ENCODE measurements at places on chromosomes 13 and 19. TPM values are rescaled to one million over a fixed set of nuclear protein-coding genes. Genes with fewer than 3 reads are reported as not detected.

Gene CTXN1
- 1.1 TPM for total RNA-seq

Gene RDH8
- total RNA-seq: not detected

DNA sequence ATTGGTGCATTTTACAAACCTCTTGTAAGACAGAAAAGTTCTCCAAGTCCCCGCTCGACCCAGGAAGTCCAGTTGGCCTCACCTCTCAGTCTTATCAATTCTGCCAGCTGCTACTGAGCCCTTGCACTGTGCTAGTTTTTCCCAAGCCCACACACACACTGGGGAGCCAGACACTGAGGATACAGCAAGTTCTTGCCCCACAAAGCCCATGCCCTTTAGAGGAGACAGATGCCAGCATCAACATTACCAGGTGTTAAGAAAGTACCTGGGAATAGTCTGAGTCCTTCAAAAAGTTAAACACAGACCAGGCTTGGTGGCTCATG lies 175.0 kb downstream of the PTPRS start:
- no peak overlapping the region for H3K4me3 ChIP-seq
- no peak for DNase-seq
- H3K36me3 ChIP-seq: no peaks in the 10 kb centered on the region
- no peak overlapping the region for H3K27ac ChIP-seq
- H3K27me3 ChIP-seq: no peaks in the 10 kb centered on the region

Gene TMEM145
- 0.97 TPM for total RNA-seq

DNA sequence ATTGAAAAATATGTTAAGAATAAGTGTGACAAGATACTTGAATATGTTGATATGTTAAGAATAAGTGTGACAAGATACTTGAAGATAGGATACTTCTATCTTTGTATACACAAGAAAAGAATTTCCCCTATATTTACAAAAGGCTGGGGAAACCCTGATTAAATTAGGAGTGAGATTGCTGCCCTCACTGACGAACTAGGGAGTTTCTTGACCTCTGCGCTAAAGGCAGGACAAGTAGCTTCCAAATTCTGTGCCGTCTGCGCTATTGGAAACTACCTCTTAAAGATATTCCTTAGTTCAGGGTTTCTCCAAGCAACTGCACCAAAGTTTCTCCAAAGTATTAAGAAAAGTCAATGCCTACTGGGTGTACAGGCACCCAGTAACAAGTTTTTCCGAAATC lies 730 bp downstream of the ZNF260 start:
- no peaks in the 10 kb centered on the region for H3K4me1 ChIP-seq
- DNase-seq: no peak
- H3K4me3 ChIP-seq: peak overlapping the region; percentile 76
- no peaks in the 10 kb centered on the region for H3K36me3 ChIP-seq
- no peaks in the 10 kb centered on the region for H3K27me3 ChIP-seq

- H3K4me1 ChIP-seq: no peaks in the 10 kb centered on the region
- no peaks in the 10 kb centered on the region for H3K36me3 ChIP-seq
- DNase-seq: no peak
- no peaks in the 10 kb centered on the region for H3K27me3 ChIP-seq
- H3K27ac ChIP-seq: no peak overlapping the region
These were observed 233.6 kb downstream of the KLF12 start for GRCh38 chr13:73900591-73900990.

Gene ZFP30
- total RNA-seq: 12.5 TPM

Gene ADGRE2
- 8.9 TPM for total RNA-seq

DNA sequence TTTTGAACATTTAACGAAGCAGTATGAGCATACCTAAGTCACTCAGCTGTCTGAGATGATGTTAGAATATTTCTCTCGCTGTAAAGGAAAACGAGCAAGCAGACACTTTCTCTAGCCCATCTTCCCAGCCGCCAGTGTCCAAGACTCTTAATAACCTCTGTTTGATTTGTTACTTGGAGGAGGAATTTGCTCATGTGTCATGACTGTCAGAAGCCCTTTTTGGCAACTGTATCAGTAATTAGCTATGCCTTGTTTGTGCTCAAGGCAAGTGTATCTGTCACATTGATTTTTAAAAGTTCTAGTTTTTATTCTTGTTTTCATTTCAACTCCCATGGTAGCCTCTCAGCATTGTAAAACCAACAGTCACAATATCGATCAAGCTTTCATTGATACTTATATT lies 828.4 kb upstream of the SLC10A2 start:
- no peak overlapping the region for H3K4me3 ChIP-seq
- no peak overlapping the region for H3K27ac ChIP-seq
- no peaks in the 10 kb centered on the region for H3K27me3 ChIP-seq
- H3K4me1 ChIP-seq: no peaks in the 10 kb centered on the region

GRCh38 chr13:95083066-95083465 lies 218.2 kb downstream of the ABCC4 start:
- H3K4me3 ChIP-seq: no peak overlapping the region
- no peaks in the 10 kb centered on the region for H3K4me1 ChIP-seq
- H3K27ac ChIP-seq: no peak overlapping the region

Gene METTL21C
- total RNA-seq: not detected

Gene NCAN
- total RNA-seq: 0.10 TPM

Gene APLP1
- 0.51 TPM for total RNA-seq

Gene CBY2
- total RNA-seq: 0.53 TPM

- no peaks in the 10 kb centered on the region for H3K4me1 ChIP-seq
- no peak overlapping the region for H3K27ac ChIP-seq
- 0 out of 2 replicates have a peak, but pooled peaks cover 3% of the 10 kb centered on the region for H3K36me3 ChIP-seq
These were observed 14.8 kb downstream of the CEBPG start for GRCh38 chr19:33388231-33388724.

Gene PLIN4
- total RNA-seq: 0.08 TPM

DNA sequence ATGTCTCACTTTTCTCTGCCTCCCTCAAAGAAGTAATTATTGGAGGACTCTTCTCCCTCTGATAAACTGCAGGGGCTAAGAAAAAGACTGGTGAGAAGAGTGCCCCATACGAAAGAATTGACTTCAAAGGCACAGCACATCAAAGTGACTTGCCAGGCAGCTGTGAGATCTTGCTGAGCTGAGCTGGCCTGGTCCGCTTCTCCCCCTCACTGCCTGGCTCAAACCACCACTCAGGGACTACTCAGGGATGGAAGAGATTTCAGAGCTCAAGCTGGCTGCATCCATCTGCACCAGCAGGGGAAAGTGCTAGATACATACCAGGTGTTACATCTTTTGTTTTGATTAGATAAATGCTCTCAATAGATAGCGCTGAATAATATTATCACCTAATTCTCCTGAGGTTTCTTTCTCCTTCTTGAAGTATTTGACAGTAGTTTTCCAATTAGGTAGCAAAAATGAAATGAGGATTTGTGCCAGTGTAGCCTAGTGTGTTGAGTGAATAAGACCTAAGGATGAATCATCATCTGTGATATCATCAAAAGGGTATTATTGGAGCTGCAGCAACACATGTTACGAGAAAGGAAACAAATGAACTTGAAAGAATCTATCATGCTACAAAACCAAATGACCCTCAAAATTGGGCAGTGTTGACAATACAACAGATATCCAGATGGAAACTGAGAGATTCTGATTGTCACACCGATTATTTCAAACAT lies 379.8 kb downstream of the TBC1D4 start:
- H3K4me1 ChIP-seq: no peaks in the 10 kb centered on the region
- no peaks in the 10 kb centered on the region for H3K27me3 ChIP-seq
- no peak overlapping the region for H3K27ac ChIP-seq
- no peak overlapping the region for H3K4me3 ChIP-seq
- no peak for DNase-seq

Gene ALG5
- total RNA-seq: 34.3 TPM

DNA sequence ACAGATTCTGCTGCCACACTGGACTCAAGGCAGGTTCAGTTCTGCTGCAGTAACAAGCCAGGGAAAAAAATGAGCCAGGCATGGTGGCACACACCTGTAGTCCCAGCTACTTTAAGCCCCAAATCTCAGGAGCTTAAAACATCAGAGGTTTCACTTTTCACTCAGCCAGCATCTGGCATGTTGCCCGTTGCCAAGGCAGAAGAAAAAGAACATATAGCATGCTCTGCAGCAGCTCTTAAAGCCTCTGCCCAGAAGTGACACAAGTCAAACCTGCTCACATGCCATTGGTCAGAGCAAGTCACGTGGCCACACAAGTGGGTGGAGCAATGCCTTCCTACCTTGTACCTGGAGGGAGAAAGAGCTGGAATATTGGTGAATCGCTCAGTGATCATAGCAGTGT lies 14.7 kb upstream of the ADGRE5 start:
- peaks cover 59% of the 10 kb centered on the region for H3K4me1 ChIP-seq
- DNase-seq: peak; percentile 98
- no peak overlapping the region for H3K4me3 ChIP-seq
- no peaks in the 10 kb centered on the region for H3K27me3 ChIP-seq
- no peaks in the 10 kb centered on the region for H3K36me3 ChIP-seq

GRCh38 chr13:80504453-80504852 lies 163.5 kb upstream of the SPRY2 start:
- H3K4me3 ChIP-seq: no peak overlapping the region
- no peak for DNase-seq
- no peaks in the 10 kb centered on the region for H3K36me3 ChIP-seq

GRCh38 chr13:45787346-45787745 lies 64.2 kb downstream of the SIAH3 start:
- DNase-seq: no peak
- H3K4me3 ChIP-seq: no peak overlapping the region
- no peaks in the 10 kb centered on the region for H3K27me3 ChIP-seq
- no peak overlapping the region for H3K27ac ChIP-seq
- no peaks in the 10 kb centered on the region for H3K4me1 ChIP-seq

DNA sequence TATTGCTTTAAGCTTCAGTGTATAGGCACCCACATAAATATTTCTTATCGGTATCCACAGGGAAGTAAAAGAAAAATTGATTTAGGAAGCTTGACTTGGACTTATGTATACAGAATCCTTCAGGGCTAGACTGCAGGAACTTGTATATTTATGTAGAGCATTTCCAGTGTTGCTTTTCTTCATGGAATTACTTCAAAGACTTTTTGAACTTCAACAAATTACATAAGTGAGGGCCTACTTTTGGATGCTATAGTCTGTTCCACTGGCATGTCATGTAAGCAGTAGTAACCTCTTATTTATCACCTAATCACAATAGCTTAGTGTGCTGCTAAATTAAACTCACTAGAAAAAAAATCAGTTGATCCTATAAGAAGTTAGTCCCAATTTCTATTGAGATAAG lies 557.9 kb upstream of the SLITRK6 start:
- no peak overlapping the region for H3K27ac ChIP-seq
- no peaks in the 10 kb centered on the region for H3K4me1 ChIP-seq
- H3K36me3 ChIP-seq: no peaks in the 10 kb centered on the region
- no peak overlapping the region for H3K4me3 ChIP-seq
- H3K27me3 ChIP-seq: no peaks in the 10 kb centered on the region
- DNase-seq: no peak

GRCh38 chr19:14848822-14849221 lies at the start of gene OR7A10:
OR7A10 (minus strand) TSS chr19:14848922; CDS start chr19:14841877, 7,045 bp downstream.
- no peak for DNase-seq
- no peak within 1 kb of the TSS for H3K4me3 ChIP-seq
- H3K27me3 ChIP-seq: no peaks in the 10 kb centered on the region
- H3K27ac ChIP-seq: no peak within 1 kb of the TSS
- no peaks in the 10 kb centered on the region for H3K4me1 ChIP-seq

- H3K27ac ChIP-seq: no peak overlapping the region
- peaks cover 11% of the 10 kb centered on the region for H3K4me1 ChIP-seq
- H3K36me3 ChIP-seq: no peaks in the 10 kb centered on the region
- H3K27me3 ChIP-seq: no peaks in the 10 kb centered on the region
- H3K4me3 ChIP-seq: peak overlapping the region; percentile 96
- DNase-seq: no peak
These were observed 45.4 kb downstream of the ARHGEF18 start for GRCh38 chr19:7393939-7394730.

Gene MFSD12
- total RNA-seq: 56.3 TPM

- H3K27me3 ChIP-seq: no peaks in the 10 kb centered on the region
- no peaks in the 10 kb centered on the region for H3K36me3 ChIP-seq
- DNase-seq: no peak
These were observed 34.5 kb upstream of the URAD start for GRCh38 chr13:28022848-28023518.

Gene ERICH6B
- total RNA-seq: not detected

Gene KCNN1
- total RNA-seq: 0.43 TPM
